ENCODE measurements at places on chromosomes 12 and 14.
A peak's percentile ranks its signal among the peaks of the same experiment; 100 is the strongest.

DNA sequence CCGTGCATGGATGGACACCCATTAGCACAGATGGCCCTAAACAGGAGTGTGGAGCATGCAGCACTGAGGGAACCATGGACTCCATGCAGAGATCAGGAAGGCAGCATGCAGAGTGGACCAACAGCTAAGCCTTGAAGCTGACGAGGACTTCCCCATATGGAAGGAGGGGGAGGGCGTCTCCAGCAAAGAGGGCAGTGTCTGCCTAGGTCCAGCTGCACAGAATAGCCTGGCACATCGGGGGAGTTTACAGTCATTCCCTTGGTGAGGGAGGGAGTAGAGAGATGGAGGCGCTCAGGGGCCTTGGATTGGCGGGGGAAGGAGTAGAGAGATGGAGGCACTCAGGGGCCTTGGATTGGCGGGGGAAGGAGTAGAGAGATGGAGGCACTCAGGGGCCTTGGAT, 64.5 kb downstream of the ANKRD9 start:
- H3K36me3 ChIP-seq = peaks cover 37% of the 10 kb centered on the region
- no peaks in the 10 kb centered on the region for H3K4me1 ChIP-seq
- no peak overlapping the region for H3K4me3 ChIP-seq
- no peaks in the 10 kb centered on the region for H3K27me3 ChIP-seq

- no peak overlapping the region for H3K27ac ChIP-seq
- no peaks in the 10 kb centered on the region for H3K27me3 ChIP-seq
- no peaks in the 10 kb centered on the region for H3K4me1 ChIP-seq
- no peaks in the 10 kb centered on the region for H3K36me3 ChIP-seq
- no peak overlapping the region for H3K4me3 ChIP-seq
- DNase-seq = no peak
Observed at GRCh38 chr12:24997970-24998582, 49.2 kb upstream of the BCAT1 start.

GRCh38 chr14:65080960-65081747, 21.2 kb downstream of the MAX start:
- H3K27ac ChIP-seq = no peak overlapping the region
- peaks cover 5% of the 10 kb centered on the region for H3K4me1 ChIP-seq
- H3K36me3 ChIP-seq = peaks cover 33% of the 10 kb centered on the region
- no peaks in the 10 kb centered on the region for H3K27me3 ChIP-seq
- no peak overlapping the region for H3K4me3 ChIP-seq
- no peak for DNase-seq

DNA sequence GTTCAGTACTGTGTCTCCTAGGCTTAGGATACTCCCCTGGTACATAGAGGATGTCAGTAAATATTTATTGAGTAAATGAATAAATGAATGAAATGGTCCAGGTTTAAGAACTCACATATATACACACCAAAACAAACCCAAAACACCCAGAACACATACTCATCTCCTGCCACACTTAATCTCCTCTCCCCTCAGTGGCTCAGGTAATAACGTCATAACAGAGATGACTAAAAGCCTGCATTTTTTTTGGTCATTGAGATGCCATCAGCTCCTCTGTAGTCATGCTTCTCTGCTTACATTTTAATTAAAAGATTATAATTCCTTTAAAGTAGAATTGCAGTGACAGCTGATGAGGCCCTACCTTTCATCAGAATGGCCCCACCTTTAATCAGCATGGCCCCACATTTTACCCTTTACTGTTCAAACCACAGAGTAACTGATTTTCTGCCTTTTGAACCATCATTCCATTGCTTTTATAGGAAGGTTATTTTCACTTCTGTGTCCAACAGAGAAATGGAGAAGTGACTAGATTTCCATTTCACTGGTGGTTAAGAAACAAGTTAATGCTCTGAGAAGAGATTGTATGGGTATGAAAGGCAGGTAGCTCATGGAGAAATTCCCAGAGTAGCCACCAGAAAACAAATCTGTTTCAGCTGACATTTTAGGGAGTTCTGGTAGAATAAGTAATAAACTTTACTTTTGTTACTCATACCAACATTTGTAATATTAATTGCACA, 193.4 kb upstream of the ATP2B1 start:
- H3K27me3 ChIP-seq = no peaks in the 10 kb centered on the region
- H3K4me3 ChIP-seq = no peak overlapping the region
- no peaks in the 10 kb centered on the region for H3K36me3 ChIP-seq
- DNase-seq = no peak

DNA sequence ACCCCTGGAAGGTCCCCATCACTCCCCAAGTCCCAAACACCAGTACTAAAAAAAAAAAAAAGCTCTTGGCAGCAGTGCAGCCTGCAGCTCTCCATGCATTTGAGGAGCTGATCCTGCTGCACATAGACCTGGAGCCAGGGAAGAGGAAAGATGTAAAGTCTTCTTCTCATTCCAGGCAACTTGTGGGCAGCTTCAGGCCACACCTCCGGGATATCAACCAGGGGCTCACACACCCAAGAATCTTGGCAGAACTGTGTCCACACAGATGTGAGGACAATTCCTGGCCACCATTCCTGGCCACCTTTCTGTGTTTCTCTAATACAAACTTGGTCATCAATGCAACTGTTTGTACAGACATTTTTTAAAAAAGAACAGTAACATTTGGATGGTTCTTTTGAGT, 72.7 kb downstream of the TMEM132C start:
- H3K4me1 ChIP-seq = no peaks in the 10 kb centered on the region
- H3K27me3 ChIP-seq = no peaks in the 10 kb centered on the region
- DNase-seq = no peak
- no peak overlapping the region for H3K4me3 ChIP-seq
- H3K36me3 ChIP-seq = no peaks in the 10 kb centered on the region

- no peaks in the 10 kb centered on the region for H3K27me3 ChIP-seq
- H3K4me3 ChIP-seq = no peak overlapping the region
- no peak overlapping the region for H3K27ac ChIP-seq
- no peak for DNase-seq
- peaks cover 14% of the 10 kb centered on the region for H3K4me1 ChIP-seq
Observed at GRCh38 chr14:104830781-104831180, 29.9 kb downstream of the ZBTB42 start.

DNA sequence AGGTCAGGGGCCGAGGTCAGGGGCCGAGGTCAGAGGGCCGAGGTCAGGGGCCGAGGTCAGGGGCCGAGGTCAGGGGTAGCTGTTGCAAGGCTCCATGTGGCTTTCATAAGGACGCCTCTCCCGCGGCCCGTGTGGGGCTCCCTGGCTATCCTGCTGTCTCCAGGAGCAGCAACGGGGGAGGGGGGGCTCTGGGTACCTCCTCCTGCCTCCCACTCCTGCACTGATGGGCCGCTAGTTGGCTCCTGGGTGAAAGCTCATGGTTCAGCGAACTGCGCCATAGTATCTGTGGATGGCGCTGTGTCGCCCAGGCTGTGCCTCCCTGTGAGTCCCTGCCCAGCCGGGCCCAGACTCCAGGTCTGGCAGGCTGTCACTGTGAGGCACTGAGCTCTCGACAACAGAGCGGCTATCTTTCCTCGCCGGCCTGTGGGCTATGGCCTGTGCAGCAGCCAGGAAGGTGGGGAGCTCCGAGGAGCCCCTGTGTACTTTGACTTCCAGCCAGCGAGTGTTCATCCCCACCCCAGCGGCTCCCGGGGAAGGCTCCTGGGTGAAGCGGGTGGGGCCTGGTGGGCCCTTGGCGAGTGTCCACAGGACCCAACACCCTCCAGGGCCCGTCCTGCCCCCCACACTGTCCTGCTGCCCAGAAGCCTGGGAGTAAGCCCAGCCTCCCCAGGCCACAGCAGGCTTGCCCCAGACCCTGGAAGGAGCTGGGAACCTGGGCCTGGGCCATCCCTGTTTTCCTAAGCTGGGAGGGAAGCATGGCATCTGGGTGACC, 8.1 kb downstream of the RFLNA start:
- no peaks in the 10 kb centered on the region for H3K36me3 ChIP-seq
- H3K4me1 ChIP-seq = no peaks in the 10 kb centered on the region

GRCh38 chr12:29888777-29889176, 105.0 kb upstream of the TMTC1 start:
- H3K4me3 ChIP-seq = no peak overlapping the region
- DNase-seq = no peak
- no peaks in the 10 kb centered on the region for H3K4me1 ChIP-seq

DNA sequence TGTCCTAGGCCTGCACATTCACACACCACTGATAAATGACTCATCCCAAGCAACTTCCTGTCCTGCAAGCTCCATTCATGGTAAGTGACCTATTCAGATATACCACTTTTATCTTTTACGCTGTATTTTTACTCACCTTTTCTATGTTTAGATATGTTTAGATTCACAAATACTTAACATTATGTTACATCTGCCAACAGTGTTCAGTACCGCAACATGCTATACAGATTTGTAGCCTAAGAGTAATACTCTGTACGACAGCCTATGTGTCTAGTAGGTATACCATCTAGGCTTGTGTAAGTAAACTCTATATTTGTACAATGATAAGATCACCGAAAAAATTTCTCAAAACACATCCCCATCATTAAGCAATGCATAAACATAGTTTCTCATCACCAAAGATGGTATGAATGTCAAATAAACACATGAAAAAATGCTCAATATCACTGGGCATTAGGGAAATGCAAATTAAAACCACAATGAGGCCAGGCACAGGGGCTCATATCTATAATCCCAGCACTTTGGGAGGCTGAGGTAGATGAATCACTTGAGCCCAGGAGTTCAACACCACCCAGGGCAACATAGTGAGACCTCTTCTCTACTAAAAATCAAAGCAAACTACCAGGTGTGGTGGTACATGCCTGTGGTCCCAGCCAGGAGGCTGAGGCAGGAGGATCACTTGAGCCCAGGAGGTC, 20.7 kb downstream of the ATXN2 start:
- H3K4me3 ChIP-seq = no peak overlapping the region
- no peaks in the 10 kb centered on the region for H3K36me3 ChIP-seq
- no peak for DNase-seq
- H3K4me1 ChIP-seq = no peaks in the 10 kb centered on the region
- no peaks in the 10 kb centered on the region for H3K27me3 ChIP-seq

- H3K27ac ChIP-seq = no peak overlapping the region
- no peak overlapping the region for H3K4me3 ChIP-seq
- H3K4me1 ChIP-seq = peaks cover 21% of the 10 kb centered on the region
- H3K27me3 ChIP-seq = no peaks in the 10 kb centered on the region
Observed at GRCh38 chr12:89883630-89884389, 175.2 kb upstream of the ATP2B1 start.

GRCh38 chr12:99068993-99069747, 424.1 kb downstream of the APAF1 start:
- H3K36me3 ChIP-seq = no peaks in the 10 kb centered on the region
- no peak overlapping the region for H3K4me3 ChIP-seq
- no peak for DNase-seq
- H3K27ac ChIP-seq = no peak overlapping the region
- H3K4me1 ChIP-seq = no peaks in the 10 kb centered on the region

- peak; percentile 70 for DNase-seq
- H3K27me3 ChIP-seq = no peaks in the 10 kb centered on the region
- peak overlapping the region; percentile 77 for H3K27ac ChIP-seq
Observed at GRCh38 chr12:31896514-31897039, 62.6 kb upstream of the RESF1 start.
